Stimulated activated CD4-positive, alpha-beta T cell treated with anti-CD3 and anti-CD28 coated beads, Interleukin-12 subunit alpha, Interleukin-12 subunit beta, amount 100 ng/mL, for 48 hours (primary cell): ENCODE measurements at places on chromosomes 1 and 21.

DNA sequence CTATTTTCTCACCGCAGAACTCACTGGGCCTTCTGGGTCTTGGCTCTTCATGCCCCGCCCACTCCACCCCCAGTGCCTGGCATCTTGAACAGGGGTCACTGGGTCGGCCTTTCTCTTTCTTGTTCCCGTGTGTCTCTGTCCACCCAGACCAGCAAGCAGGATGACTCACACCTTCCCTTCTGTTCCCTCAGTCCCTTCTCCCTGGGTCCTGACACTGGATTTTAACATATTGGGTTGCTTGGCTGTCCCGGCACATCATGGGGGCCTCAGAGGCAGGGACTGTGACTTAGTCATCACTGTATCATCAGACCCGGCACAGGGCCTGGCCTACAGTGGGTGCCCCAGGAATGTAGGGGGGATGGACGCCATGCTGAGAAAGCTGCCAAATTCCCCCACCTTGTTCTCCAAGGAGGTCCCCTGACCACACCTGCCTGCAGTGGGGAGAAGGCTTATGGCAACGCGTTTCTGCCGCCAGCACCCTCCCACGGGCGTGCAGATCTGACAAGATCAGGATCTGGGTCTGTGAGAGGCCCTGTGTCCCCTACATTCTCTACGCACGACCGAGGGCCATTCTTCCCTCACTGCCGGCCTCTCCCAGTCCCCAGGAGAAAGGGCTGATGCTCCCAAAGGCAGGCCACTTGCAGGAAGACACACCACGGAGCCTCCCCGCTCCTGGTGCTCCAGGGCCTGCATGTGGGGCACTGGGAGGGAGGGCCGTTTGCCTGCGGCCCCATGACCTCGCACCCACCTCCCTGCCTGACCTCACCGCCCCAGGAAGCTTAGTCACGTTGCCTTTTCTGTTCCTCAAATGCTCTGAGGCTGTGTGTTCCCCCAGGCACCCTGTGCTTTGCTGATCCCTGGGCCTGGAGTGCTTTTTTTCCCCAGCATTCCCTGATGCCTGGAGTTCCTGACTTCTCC lies 157.2 kb upstream of the TMEM51 start:
- no peak for DNase-seq

DNA sequence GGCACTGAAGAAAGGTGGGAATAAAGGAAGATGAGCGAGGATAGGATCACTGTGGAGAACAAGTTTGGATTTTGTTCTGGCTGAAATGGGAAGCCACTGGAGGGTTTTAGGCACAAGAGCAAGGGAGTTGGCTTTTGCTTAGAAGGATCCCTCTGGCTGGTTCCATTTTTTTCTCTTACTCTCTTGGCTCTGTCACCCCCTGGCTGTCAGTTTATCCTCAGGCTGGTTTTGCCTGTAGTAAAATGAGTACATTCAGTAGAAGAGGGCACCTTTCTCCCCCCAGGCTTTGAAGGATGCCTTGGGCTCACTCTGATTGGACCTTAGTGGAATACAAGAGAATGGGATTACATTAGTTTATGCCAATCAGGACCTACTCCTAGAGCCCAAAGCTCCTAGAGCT lies 17.1 kb downstream of the CACHD1 start:
- DNase-seq = no peak

DNA sequence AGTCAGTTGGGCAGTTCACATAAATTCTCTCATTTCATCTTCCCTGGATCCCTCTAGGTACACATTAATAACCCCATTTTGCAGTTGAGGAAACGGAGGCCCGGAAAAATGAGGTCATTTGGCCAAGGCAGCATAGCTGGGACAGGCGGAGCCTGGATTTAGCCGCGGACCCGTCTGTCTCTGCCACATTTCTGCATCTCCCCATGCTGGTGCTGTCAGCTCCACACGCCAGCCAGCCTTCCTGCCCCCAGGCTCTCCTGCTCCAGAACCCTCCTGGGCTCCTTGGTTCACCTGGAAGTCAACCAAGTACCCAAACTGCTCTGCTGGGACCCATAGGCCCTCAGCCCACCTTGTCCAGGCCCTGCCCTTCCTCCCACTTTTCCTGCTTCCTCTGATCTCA lies 7.6 kb downstream of the FOXO6 start:
- DNase-seq = no peak

- DNase-seq = no peak
Measured at GRCh38 chr1:156399355-156400125, 30.5 kb downstream of the RHBG start.

- DNase-seq = no peak
Measured at GRCh38 chr1:218585511-218586184, 240.5 kb downstream of the TGFB2 start.
